ENCODE measurements at places on chromosomes 11 and 22.
A peak's percentile ranks its signal among the peaks of the same experiment; 100 is the strongest.

DNA sequence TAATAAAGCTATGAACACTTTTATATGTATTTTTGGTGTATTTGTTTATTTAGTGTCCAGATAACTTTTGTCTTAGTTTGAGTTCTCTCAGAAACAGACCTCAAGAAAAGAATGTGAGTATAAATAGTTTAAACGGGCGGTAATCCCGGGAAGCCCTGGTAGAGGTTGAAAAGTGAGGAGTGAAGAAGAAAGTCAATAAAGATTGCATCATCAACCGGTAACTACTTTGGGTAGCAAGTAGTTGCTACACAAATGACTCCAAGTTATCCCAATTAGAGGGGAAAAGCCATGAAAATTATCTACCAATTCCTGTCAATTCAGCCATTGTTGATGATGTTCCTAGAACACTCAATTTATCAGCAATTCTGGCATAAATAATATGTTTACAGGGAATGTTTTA lies 870.3 kb upstream of the RAG2 start:
- DNase-seq: no peak

DNA sequence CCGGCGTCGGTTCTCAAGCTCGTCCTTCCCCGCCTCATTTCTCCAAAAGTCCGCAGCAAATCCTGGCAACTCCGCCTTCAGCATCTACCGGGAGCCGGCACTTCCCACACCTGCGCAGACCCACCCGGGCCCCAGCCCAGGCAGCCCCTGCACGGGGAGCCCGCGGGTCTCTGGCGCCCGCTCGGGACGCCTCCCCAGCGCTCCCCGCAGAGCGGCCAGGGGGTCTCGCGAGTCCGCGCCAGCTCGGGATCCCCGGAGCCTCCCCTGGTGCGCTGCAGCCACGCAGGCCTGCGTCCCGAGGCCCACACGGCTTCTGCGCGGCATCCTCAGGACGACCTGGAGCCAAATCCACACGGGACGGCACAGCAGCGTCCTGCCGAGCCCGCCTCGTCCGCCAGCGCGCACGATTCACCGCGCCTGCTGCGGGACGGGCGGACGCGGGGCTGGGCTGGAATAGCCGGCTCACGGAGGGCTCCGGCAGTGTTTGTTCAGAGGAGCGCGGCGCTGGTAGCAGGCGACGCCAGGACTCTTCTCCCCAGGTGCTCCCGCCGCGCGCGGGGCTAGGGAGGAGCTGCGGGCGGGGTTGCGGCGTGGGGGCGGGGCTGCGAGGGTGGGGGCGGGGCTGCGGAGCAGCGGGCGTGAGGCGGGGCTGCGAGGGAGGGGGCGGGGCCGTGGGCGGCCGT lies 816 bp upstream of the PHRF1 start:
- DNase-seq: no peak

GRCh38 chr11:57324154-57324885 lies 432 bp downstream of the TNKS1BP1 start:
- DNase-seq: peak; percentile 25

GRCh38 chr11:64724863-64725532 lies 2.0 kb upstream of the NRXN2 start:
- no peak for DNase-seq

DNA sequence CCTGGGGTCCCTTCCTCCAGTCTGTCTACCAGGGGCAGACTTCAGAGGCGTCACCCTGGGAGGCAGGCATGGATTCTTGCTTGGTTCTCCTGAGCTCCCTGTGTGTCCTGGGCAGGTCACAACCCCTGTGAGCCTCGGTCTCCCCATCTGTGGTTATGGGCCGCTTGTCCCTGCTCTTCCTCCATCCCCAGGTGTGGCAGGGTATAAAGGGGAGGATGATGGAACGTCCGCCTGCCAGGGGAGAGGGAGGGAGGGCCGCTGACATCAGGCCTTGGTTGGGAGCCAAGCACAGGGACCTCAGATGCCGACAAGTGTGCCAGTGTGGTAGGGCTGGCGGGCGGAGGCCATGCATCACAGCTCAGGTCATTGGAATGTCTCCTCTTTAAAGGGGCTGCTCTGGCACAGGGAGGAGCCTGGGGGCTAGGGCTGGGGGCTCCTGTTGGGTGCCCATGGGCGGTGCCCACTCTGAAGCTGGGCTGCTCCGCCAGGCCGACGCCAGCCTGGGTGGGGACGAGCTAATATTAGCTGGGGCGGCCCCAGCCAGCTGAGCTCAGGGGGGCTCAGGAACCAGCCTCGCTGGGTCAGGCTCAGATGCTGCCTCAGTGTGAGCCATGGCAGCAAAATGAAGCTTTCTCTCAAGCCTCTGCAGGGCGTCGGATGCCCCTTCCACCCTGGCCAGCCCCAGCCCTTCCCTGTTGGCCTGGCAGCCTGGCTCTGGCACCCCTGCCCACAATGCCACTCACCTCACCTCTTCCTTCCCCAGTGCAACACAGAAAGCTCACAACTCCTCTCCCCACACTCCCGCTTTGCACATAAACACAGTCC lies 12.8 kb downstream of the KCNC1 start:
- no peak for DNase-seq

DNA sequence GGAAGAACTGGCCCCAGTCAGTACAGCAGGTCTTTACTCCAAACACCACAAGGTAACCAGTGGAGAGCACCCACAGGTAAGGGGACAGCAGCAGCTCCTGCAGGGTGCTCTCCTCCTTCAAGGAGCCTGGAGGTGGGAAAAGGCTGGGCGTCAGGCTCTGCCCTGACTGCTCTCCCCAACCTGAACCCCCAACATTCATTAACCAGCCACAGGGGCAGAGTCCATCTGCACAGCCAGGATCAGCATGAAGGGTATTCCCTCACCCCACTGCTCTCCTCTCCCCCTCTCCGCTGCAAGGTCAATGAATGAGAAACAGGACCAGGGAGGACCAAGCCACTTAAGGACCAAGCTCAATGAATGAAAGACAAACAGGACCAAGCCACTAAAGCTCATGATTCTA lies 3.7 kb downstream of the SLC37A4 start:
- DNase-seq: no peak

GRCh38 chr11:132962041-132962440 lies 570.3 kb downstream of the OPCML start:
- DNase-seq: no peak

DNA sequence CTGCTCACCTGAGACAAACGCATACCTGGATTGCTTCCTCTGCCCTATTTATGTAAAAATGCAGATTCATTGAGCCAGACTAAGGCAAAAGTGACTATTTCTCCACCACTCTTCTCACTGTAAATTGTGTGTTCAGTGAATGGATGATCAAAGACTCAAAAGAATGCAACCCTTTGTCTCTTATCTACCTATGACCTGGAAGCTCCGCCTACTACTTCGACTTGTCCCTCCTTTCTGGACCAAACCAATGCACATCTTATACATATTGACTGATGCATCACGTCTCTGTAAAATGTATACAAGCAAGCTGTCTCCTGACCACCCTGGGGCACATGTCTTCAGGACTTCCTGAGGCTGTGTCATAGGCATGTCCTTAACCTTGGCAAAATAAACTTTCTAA lies 418.0 kb upstream of the SYN3 start:
- no peak for DNase-seq
